NCI-H2081 treated with DMSO at 0.1 percent for 48 hours (cell line): ENCODE measurements at places on chromosomes 12 and 14.

GRCh38 chr14:39967885-39968284 is 535.7 kb upstream of the FBXO33 start:
- DNase-seq: no peak

DNA sequence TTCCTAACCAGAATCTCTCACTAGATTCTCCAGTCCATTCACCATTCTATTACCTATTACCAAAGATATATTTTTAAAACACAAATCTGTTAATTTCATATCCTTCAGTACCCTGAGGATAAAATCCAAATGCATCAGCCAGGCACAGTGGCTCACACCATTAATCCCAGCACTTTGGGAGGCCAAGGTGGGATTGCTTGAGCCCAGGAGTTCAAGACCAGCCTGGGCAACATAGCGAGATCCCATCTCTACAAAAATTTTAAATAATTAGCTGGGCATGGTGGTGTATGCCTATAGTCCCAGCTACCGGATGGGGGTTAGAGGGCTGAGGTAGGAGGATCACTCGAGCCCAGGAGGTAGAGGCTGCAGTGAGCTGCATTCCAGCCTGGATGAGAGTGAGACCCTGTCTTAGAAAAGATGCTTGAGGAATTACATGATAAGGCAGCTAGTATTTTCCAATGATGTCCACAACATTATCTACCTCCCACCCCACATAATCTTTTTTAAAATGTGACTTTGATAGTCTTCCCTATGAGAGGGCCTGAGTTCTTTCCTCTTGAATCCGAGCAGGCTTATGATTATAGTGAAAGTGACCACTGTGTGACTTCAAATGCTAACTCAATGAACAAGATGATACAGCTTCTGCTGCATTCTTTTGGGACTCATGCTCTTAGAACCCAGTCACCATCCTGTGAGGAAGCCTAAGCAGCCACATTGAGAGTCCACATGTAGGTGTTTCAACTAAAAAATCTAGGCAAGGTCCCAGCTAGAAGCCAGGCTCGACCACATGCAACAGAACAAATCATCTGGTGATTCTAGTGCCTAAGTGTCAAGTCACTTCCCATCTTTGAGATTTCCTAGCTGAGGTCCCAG is 18.0 kb downstream of the HECTD1 start:
- no peak for DNase-seq

DNA sequence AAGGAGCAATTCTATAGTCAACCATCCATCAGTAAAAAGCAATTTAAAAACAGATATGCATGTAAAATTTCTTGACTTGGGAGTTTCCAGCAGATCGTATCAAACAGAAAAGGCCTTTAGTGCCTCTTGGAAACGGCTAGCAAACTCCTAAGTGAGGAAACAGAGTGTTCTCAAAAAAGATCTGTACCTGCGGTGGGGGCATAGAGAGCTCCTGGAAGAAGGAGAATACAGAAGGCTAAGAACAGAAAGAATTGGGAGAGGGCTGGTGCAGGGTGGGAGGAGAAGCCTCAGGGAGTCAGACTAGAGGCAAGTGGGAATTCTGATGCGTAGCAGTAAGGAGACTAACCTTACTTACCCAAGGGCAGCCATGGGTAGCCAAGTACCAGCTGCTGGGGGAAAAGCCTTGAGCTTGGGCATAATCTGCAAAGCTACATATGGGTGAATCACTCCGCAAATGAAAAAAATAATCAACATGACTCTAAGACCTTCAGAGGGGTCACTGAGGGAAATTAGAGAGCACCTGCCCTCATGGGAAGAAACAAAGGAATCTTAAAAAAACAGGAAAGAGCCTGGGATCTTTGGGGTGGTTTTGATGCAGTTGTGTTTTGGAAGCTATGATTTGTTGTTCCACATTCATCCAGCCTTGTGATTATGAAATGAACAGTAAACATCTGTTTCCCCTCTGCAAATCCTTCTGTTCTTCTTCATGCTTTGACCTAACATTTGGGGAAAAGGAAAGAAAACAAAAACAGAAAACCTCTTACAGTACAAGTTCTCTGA is 10.4 kb downstream of the RHOJ start:
- DNase-seq: no peak

DNA sequence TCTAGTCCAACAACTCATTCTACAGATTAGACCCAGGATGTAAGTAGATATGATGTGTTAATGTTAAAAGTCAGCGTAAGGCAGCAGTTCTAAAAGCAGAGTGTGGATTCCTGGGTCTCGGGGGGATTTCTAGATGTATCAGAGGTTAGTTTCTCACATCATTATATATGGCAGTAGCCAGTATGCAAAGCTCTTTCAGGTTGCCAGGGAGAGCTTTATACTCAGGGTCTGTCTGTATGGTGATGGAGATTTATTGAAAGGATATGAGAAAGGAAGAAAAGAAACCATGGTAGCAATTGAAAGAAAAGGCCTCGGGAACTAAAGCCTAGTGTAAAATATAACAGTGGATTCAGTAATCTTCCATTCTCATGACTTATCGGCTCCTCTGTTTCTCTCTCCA is 26.2 kb upstream of the PAWR start:
- no peak for DNase-seq

GRCh38 chr14:99730876-99731546 is 46.9 kb downstream of the CYP46A1 start:
- no peak for DNase-seq

DNA sequence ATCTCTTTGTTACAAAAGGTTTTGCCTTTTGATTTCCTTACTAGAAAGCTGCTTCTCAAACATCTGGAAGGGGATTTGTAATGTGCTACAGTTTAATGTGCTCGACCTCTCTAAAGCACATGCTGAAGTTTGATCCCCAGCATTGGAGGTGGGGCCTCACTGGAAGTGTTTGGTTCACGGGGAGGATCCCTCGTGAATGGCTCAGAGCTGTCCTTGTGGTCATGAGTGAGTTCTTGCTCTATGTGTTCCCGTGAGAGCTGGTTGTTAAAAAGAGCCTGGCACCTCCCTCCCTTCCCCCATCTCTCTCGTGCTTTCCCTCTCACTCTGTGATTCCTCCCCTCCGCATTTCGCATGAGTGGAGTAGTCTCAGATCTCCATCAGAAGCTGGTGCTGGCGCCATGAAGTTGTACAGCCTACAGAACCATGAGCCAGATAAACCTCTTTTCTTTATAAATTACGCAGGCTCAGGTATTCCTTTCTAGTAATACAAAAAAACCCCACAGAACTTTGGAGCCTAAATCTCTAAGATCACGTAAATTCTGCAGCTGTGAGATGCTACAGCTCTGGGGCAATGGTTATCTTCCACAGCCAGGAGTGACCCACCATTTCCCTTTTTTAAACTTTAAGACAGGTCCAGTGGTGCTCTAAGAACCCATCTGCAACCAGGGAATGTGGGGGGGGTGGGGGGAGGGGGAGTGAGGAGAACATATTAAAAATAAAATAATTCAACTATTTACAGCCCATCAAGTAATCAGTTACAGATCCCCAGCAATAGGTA is 214.4 kb downstream of the FOXN3 start:
- no peak for DNase-seq
